ENCODE measurements at places on chromosomes 12 and 14.

GRCh38 chr14:51612449-51612848, 39.3 kb upstream of the FRMD6 start:
- DNase-seq, result no peak

DNA sequence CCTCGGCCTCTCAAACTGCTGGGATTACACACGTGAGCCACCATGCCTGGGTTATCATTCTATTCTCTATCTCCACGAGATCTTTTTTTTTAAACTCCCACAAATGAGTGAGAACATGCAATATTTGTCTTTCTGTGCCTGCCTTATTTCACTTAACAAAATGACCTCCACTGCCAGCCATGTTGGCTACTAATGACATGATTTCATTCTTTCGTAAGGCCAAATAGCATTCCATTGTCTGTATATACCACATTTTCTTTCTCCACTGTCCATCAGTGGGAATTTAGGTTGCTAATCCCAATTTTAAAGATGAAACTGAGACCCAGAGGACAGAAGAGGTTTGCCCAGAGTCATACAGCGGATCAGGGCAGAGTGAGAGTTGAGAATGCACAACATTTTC, 10.9 kb upstream of the TRPV4 start:
- no peak for DNase-seq

GRCh38 chr14:71231521-71232393, 324.5 kb downstream of the PCNX1 start:
- no peak for DNase-seq

- no peak for DNase-seq
Observed at GRCh38 chr12:23561364-23562345, 387.8 kb downstream of the SOX5 start.

- no peak for DNase-seq
Observed at GRCh38 chr12:91973813-91974212, 171.8 kb downstream of the BTG1 start.

GRCh38 chr12:777550-778047, 25.2 kb downstream of the WNK1 start:
- no peak for DNase-seq

- no peak for DNase-seq
Observed at GRCh38 chr14:42190744-42191143, 584.1 kb downstream of the LRFN5 start.

DNA sequence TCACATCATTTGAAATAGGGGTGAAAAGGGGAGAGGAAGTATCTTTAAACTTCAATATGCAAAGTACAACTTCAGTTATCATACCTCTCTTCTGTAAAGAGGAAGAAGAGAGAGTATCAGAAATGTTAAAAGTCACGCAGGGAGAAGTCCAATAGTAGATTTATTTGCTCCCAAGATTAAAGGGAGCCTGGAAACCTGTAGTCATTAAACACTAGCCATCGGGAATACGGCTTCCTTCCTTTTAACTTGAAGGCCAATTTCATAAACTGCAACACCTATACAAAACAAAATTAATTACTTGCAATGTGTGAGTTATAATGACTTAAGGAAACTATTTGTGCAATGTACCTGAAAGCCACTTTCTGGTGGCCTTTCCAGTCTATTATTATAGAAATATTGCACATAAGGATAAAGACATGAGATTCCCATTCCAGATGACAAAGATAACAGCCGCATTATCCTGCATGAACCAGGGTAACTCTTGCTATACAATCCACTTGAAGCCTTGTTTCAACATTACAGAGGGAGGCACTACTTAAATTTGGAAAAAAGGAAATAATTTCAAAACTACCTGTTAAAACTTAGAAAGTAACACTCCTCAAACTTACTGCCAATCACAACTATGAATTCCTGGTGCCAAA, 4.6 kb downstream of the BTG1 start:
- DNase-seq, result no peak

DNA sequence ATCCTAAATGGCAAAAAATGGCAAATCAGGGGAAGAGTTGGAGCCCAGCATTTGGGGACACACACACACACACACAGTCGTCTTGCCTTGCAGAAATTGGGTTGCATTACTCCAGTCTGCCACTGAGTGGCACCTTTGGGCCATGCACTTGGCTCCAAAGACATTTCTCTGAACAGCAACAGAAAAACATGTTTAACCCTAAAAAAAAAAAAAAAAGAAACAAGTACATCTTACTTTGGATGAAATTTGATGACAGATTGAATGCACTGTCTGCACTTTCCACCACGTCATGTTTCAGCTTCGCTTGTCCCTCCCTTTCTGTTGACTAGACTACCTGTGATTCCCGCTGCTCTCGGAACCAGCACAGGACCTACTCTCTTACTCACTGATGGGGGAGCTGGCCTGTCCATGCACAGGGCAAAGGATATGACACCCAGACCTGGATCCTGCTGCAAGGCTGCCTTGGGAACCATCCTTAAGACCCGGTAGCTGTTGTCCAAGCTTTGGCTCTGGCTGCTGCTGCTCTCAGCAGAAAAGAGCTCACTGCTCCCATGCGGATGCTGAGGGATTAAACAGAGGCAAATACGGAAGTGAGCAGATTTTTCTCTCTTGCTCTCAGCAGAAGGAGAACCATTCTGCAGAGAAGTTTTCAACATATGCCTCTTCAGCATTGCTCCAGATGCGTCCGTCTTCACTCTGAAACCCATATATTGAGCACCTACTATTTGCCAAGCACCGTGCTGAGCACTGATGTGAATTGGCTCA, 376.8 kb downstream of the DPF3 start:
- DNase-seq, result peak; percentile 43

- no peak for DNase-seq
Observed at GRCh38 chr14:53538316-53538881, 385.3 kb upstream of the DDHD1 start.

GRCh38 chr12:57465747-57466505, 6.3 kb downstream of the GLI1 start:
- DNase-seq, result no peak

DNA sequence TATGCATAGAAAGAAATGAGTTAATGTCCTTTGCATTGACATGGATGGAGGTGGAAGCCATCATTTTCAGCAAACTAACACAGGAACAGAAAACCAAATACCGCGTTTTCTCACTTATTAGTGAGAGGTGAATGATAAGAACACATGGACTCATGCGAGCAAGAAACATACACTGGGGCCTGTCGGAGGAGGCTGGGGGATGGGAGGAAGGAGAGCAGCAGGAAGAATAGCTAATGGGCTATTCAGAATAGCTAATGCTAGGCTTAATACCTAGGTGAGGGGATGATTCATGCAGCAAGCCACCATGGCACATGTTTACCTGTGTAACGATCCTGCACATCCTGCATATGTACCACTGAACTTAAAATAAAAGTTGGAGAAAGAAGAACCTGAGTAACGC, 29.1 kb upstream of the SYT1 start:
- DNase-seq, result no peak

- no peak for DNase-seq
Observed at GRCh38 chr14:102344084-102344483, 18.6 kb downstream of the CINP start.

GRCh38 chr12:93911396-93911795, 234.2 kb downstream of the CRADD start:
- peak; percentile 58 for DNase-seq

- DNase-seq, result no peak
Observed at GRCh38 chr12:29240441-29240840, 91.4 kb downstream of the FAR2 start.

- peak; percentile 66 for DNase-seq
Observed at GRCh38 chr14:22653012-22653621, 9.0 kb upstream of the OR6J1 start.

DNA sequence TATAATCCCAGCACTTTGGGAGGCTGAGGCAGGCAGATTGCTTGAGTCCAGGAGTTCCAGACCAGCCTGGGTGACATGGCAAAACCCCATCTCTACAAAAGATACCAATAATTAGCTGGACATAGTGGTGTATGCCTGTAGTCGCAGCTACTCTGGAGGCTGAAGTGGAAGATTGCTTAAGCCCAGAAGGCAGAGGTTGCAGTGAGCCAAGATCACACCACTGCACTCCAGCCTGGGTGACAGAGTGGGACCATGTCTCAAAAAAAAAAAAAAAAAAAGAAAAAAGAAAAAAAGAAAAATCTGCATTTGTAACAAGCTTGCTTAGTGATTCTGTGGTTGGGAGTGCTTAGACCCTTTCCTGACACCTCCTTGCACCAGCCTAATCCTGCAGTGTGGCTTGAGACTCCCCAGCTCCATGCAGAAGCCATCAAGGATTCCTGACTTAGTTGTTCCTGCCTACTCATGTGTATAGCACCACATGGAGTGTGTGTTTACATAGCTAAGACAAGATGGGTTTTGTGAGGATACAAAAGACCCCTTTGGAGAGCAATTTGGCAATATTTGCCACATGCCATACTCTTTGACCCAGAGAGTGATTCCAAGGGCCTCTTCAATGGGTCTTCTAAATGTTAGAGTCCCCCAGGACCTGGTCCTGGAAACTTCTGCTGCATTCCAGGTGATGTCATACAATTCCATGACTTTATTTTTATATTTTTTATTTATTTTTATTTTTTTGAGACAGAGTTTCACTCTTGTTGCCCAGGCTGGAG, 5.1 kb upstream of the TMED10 start:
- no peak for DNase-seq

All from NCI-H226 (cell line).